ENCODE measurements at places on chromosomes 13 and 19.

- no peak within 1 kb of the TSS for H3K27ac ChIP-seq
- no peaks in the 10 kb centered on the region for H3K4me1 ChIP-seq
- H3K27me3 ChIP-seq = no peaks in the 10 kb centered on the region
These were observed at the start of gene NKG7 for GRCh38 chr19:51372649-51373504. Gene NKG7 (minus strand): TSS chr19:51372654. CDS start chr19:51372535, 119 bp downstream.

- no peaks in the 10 kb centered on the region for H3K36me3 ChIP-seq
- H3K4me3 ChIP-seq = no peak overlapping the region
- no peaks in the 10 kb centered on the region for H3K27me3 ChIP-seq
These were observed 4.9 kb downstream of the ZAR1L start for GRCh38 chr13:32310134-32310706.

DNA sequence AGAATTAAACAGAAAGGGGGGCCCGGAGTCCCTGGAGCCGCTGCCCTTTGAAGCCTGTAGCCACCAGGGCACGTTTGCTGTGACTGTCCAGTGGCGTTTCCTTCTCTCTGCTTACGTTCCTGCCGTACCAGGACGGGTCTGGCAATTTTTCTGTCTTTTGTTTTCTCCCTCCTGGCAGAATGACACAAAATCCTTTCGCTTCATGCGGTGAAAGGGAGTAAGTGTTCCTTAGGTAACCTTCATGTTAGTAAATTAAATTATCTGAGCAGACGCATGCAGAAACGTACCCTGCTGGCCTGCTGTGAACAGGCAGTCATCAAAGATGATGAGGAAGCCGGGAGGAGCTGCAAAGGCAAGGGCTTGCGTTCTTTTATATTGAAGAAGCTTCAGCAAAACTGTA, 299.3 kb upstream of the ARGLU1 start:
- peaks cover 3% of the 10 kb centered on the region for H3K27me3 ChIP-seq
- no peak overlapping the region for H3K27ac ChIP-seq
- H3K36me3 ChIP-seq = no peaks in the 10 kb centered on the region
- H3K4me1 ChIP-seq = no peaks in the 10 kb centered on the region
- no peak overlapping the region for H3K4me3 ChIP-seq
- no peak for DNase-seq

DNA sequence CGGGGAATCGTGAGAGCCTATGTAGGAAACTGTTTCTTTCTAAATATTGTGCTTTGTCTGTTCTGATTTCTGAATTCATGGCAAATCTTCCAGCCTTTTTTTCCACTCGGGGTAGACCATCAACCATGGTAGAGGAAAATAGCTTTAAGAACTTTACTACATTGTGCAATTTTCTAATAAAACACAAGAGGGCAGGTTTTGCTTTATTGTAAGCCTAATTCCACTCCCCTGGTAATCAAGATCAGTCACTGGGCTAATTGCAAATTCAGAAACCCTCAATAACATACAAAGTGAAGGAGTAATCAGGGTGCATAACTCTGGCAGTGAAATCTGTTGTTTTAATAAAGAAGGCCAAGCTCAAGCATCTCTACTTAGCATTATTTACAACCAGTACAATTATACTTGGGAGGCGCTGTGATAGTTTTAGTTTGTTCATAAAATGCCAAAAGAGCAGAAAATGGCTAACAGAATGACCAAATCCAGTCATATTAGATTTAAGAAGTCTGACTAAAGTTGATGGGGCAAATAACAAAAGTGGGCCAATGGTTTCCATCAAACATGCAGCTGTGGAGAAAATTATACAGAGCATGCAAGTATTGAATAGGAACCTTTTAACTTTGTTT, 43.8 kb downstream of the DCT start:
- H3K27ac ChIP-seq = no peak overlapping the region
- H3K4me3 ChIP-seq = no peak overlapping the region
- no peak for DNase-seq
- no peaks in the 10 kb centered on the region for H3K27me3 ChIP-seq
- H3K36me3 ChIP-seq = no peaks in the 10 kb centered on the region

DNA sequence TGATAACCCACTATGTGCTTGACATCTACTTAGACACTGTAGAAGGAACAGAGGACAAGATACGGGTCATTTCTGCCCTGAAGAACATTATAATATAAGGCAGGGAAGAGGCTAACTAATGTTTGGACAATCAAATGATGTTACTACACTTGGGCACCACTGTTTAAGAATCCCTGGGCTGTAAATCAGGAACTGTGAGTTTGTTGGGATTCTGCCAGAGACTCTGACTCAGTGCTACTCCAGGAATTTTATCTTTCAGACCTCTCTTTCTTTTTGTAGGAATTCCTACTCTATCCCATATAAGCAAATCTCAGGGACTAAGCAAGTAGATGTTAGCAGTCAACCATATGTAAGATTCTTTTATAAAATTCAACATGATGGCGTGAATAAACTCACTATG, 3.1 kb upstream of the ZNF471 start:
- DNase-seq = no peak
- H3K27ac ChIP-seq = no peak overlapping the region
- H3K27me3 ChIP-seq = no peaks in the 10 kb centered on the region

- peaks cover 14% of the 10 kb centered on the region for H3K4me1 ChIP-seq
- no peak overlapping the region for H3K4me3 ChIP-seq
- no peak for DNase-seq
- no peaks in the 10 kb centered on the region for H3K36me3 ChIP-seq
- no peak overlapping the region for H3K27ac ChIP-seq
These were observed 2504.6 kb downstream of the PCDH9 start for GRCh38 chr13:64725492-64725891.

GRCh38 chr19:58037927-58038687, 4.3 kb downstream of the ZSCAN1 start:
- H3K27ac ChIP-seq = no peak overlapping the region
- no peaks in the 10 kb centered on the region for H3K27me3 ChIP-seq
- H3K36me3 ChIP-seq = no peaks in the 10 kb centered on the region
- H3K4me1 ChIP-seq = no peaks in the 10 kb centered on the region
- no peak overlapping the region for H3K4me3 ChIP-seq
- DNase-seq = no peak

DNA sequence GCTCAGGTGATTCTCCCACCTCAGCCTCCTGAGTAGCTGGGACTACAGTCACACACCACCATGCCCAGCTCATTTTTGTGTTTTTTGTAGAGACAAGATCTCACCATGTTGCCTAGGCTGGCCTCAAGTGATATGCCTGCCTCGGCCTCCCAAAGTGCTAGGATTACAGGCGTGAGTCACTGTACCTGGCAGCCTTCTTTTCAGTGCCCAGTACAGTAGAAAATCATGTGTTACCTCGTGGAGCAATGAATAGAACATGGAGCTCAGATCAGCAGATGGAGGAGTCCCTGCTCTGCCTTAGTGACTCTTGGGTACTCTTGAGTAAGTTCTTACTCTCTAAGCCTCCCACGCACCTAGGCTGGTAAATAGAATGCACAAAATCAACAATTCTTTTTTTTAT, 44.7 kb downstream of the THSD1 start:
- no peaks in the 10 kb centered on the region for H3K27me3 ChIP-seq
- H3K27ac ChIP-seq = peak overlapping the region; percentile 47
- no peaks in the 10 kb centered on the region for H3K36me3 ChIP-seq
- no peak for DNase-seq
- peaks cover 16% of the 10 kb centered on the region for H3K4me1 ChIP-seq

DNA sequence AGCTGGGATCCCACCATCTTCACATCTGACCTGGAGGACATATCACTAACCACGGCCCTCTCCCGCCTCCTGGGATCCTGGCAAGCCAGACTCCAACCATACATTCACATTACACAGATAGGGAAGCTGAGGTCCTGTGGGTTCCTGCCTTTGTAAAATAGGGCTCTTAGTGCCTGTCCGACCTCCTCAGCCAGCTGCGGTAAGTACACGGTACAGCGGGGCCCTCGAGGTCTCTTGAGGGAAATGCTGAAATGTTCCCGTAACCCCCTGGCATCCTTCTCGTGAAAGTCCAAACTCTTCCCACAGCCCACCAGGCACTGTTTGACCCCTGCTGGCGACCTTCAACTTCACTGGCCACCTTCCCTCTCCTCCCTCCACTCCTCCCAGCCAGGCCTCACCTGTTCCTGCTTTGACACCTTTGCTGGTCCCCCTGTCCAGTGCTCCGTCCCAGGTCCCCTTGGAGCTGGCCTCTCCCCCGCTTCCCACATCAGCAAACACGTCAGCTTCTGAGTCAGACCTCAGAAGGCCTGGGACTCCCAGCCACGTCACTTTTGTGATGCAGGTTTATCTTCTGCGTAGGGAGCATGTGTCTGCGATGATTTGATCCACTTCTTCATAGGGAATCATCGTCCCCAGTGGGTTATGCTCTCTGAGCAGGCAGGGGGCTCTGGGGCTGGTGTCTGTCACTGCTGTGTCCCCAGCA, 8.8 kb upstream of the GNG7 start:
- H3K36me3 ChIP-seq = no peaks in the 10 kb centered on the region
- no peaks in the 10 kb centered on the region for H3K27me3 ChIP-seq
- no peak overlapping the region for H3K4me3 ChIP-seq
- DNase-seq = no peak
- no peaks in the 10 kb centered on the region for H3K4me1 ChIP-seq

DNA sequence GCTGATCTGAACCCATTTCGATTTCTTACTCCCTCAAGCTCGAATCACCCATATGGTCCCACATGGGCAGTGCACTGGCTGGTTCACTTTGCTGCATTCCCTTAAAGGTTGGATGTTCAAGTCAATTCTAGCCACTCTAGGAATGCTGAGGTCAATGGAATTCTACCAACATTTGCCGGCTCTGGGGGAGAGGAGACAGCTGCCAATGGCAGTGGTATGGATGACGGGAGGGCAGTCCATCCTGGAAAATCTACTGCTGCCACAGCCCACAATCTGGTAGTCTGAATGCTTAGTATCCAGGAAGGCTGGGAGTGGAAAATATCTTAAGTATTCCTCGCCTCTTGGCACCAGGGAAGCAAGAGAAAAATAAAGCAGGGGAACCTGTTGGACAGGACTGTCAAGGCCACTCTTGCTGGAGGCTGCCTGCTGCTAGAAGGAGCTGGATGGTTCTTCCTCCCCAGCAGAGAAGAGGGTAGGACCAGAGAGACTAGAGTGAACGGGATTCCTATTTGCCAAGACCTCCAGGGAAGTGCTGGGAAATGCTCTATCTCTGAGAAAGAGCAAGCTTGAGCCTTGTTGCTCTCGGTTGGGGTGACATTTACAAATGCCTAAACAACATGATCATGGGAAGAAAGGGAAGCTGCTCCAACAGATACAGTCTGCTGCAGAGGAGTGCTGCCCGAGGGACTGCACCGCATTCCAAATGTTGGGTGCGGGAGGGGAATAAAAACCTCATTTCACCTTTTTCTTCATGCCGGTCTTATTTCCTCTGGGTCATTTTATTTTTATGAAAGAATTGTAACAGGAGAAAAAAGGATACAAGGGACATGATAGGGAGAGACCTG, 20.7 kb upstream of the HMGB1 start:
- no peaks in the 10 kb centered on the region for H3K36me3 ChIP-seq
- H3K27me3 ChIP-seq = no peaks in the 10 kb centered on the region
- H3K4me3 ChIP-seq = no peak overlapping the region
- H3K27ac ChIP-seq = no peak overlapping the region
- no peaks in the 10 kb centered on the region for H3K4me1 ChIP-seq

DNA sequence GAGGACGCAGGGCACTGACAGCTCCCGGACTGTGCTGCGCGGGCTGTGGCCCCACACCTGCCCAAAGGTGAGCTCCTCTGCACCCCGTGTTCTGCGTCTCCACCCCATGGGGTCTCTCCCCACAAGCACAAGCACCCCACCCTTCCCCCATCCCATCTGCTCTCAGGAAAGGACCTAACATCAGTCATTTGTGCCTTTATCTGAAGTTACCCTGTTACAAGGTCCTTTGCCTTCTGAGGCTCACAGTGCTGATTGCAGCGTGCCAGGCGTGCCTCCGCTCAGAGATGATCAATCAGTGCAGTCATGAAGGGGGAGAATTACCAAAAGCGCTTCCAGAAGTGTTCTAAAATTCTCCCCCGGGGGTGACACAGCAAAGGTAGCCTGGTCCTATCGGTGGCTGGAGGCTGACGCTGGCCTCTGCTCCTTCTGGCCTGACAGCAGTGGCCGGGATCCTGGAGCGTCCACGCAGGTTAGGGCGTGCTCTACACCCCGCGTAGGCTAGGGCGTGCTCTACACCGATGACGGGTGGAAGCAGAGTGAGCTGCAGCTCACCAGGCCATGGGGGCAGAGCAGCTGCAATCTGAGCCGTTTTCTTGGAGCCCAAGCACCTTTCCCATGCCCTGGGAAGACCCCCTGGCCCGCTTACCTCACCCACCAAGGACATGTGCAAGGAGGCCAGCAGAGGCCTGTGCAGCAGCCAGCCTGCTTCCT, 84.7 kb upstream of the TM9SF2 start:
- no peak overlapping the region for H3K4me3 ChIP-seq
- DNase-seq = no peak
- peaks cover 3% of the 10 kb centered on the region for H3K27me3 ChIP-seq
- no peak overlapping the region for H3K27ac ChIP-seq

DNA sequence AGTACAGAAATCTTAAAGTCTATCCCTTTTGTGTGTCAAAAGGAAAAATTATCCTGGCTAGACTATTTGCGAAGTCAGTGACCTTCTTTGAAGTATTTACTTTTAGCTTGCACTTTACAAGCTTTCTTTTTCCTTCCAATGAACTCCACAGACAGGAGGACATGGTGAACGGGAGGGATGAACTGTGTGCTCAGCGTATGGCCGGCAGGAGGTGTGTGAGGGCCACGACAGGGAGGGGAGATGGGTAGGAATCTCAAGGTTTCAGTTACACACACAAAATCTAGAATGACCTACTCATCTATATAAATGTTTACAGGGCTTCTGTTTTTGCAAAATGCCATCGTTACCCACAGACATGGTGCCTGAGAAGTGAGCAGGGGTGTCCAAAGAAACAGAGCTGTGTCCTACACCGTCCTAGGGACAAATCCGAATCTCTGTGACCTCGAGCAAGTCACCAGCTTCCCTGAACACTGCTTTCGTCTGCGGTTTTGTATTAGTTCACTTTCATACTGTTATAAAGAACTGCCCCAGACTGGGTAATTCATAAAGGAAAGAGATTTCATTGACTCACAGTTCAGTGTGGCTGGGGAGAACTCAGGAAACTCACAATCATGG, 537.2 kb downstream of the LIG4 start:
- no peak overlapping the region for H3K27ac ChIP-seq
- no peak overlapping the region for H3K4me3 ChIP-seq
- H3K27me3 ChIP-seq = no peaks in the 10 kb centered on the region
- no peaks in the 10 kb centered on the region for H3K4me1 ChIP-seq

- H3K27ac ChIP-seq = no peak overlapping the region
- no peaks in the 10 kb centered on the region for H3K4me1 ChIP-seq
- DNase-seq = no peak
- H3K4me3 ChIP-seq = no peak overlapping the region
- peaks cover 84% of the 10 kb centered on the region for H3K36me3 ChIP-seq
These were observed 13.1 kb upstream of the TICAM1 start for GRCh38 chr19:4844348-4845179.

DNA sequence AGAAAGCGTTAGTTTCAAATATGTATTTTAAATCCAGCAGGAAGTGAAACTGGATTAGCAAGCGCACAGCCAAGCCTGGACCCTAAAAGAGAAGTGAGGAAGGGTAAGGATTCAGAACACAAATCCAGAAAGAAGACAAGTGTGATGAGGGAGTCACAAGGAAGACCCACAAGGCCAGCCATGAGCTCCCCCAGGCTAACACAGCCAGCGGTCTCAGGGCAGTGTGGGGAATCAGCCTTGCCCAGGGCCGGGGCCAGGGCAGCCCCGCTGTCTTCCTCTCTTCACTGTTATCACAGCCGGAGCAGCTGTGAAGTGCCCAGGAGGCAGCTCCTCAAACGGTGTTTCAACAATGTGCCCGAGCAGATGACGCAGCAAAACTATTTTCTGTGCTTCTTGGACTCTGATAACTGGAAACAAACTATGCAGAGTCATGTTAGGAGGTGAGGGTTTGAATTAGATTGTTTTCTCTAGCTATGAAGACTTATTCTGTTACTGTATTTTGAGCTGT, 12.2 kb upstream of the CDC16 start:
- H3K27ac ChIP-seq = no peak overlapping the region
- no peaks in the 10 kb centered on the region for H3K27me3 ChIP-seq
- DNase-seq = no peak
- H3K4me3 ChIP-seq = no peak overlapping the region
- no peaks in the 10 kb centered on the region for H3K36me3 ChIP-seq
